ENCODE measurements at places on chromosomes 12 and 14. TPM values are rescaled to one million over a fixed set of nuclear protein-coding genes. Genes with fewer than 3 reads are reported as not detected.

GRCh38 chr14:69170839-69171238 is 17.9 kb upstream of the DCAF5 start:
- H3K27ac ChIP-seq, result no peak overlapping the region
- peaks cover 2% of the 10 kb centered on the region for H3K27me3 ChIP-seq

GRCh38 chr12:118274066-118274465 is 98.6 kb downstream of the TAOK3 start:
- no peak overlapping the region for H3K4me3 ChIP-seq
- no peak overlapping the region for H3K27ac ChIP-seq
- DNase-seq, result no peak

CISTR gene
- 0.81 TPM for total RNA-seq

GRCh38 chr14:20557212-20557542 is 3.7 kb downstream of the RNASE9 start:
- H3K4me1 ChIP-seq, result peaks cover 46% of the 10 kb centered on the region
- H3K4me3 ChIP-seq, result no peak overlapping the region
- no peak overlapping the region for H3K27ac ChIP-seq
- no peak for DNase-seq

Measured in WTC11 (cell line).